Right atrium auricular region (tissue), 2 donors: ENCODE measurements at places on chromosomes 1 and 21. TPM values are rescaled to one million over a fixed set of nuclear protein-coding genes. Genes with fewer than 3 reads are reported as not detected.
A peak's percentile ranks its signal among the peaks of the same experiment; 100 is the strongest.

LIN9 gene
- total RNA-seq, result 2.9 TPM

TMEM269 gene
- total RNA-seq, result not detected

DNA sequence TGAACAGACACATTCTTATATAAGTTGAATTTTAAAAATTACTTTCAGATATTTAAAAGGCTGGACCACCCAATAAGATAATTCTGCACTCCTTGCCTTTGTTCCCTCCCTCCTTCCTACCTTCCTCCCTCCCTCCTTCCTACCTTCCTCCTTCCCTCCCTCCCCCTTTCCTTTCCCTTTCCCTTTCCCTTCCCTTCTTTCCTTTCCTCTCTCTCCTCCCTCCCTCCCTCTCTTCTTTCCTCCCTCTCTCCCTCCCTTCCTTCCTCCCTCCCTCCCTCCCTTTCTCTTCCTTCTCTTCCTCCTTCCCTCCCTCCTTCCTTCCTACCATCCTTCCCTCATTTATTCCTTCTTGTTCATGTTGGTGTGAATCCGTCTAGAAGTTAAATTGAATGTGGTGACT lies 93.0 kb downstream of the ATP6V1G3 start:
- no peak overlapping the region for H3K27ac ChIP-seq
- H3K36me3 ChIP-seq, result no peaks in the 10 kb centered on the region
- no peaks in the 10 kb centered on the region for H3K4me1 ChIP-seq
- H3K27me3 ChIP-seq, result no peaks in the 10 kb centered on the region
- no peak overlapping the region for H3K4me3 ChIP-seq

- H3K27me3 ChIP-seq, result no peaks in the 10 kb centered on the region
- peak overlapping the region; percentile 6 for H3K4me3 ChIP-seq
- peaks cover 12% of the 10 kb centered on the region for H3K4me1 ChIP-seq
- no peak for DNase-seq
- H3K27ac ChIP-seq, result peak overlapping the region; percentile 40
Observed at GRCh38 chr1:162003061-162003829, 20.4 kb downstream of the OLFML2B start.

GRCh38 chr1:221449801-221450470 lies 292.0 kb downstream of the DUSP10 start:
- H3K4me1 ChIP-seq, result no peaks in the 10 kb centered on the region
- no peak for DNase-seq
- H3K36me3 ChIP-seq, result no peaks in the 10 kb centered on the region
- no peaks in the 10 kb centered on the region for H3K27me3 ChIP-seq
- H3K4me3 ChIP-seq, result no peak overlapping the region

DNA sequence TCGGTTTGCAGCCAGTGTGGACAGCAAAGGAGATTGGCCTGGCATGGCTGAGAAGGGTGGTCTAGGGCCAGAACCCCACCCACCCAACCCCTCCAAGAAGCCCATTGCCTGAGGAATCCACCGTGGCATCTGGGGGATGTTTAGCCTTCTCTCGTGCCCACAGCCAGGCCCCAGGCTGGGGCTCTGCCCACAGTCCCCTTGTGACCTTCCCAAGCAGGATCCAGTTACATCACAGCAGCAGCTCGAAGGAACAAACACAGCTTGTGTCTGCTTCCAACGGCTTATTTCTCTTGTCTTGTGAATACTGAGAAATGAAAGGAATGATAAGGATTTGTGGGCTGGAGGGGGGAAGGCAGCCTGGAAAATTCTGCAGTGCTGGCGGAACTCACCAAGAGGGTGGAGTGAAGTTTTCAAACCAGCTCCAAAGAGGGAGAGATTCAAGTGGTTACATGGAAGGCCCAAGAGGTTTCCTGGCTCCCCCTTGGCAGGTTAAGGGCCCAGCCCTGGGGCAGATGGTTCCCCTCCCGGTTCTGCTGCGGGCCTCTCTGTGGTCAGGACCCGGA lies 61.6 kb downstream of the DHRS3 start:
- H3K36me3 ChIP-seq, result no peaks in the 10 kb centered on the region
- peak; percentile 84 for DNase-seq
- H3K4me1 ChIP-seq, result no peaks in the 10 kb centered on the region
- peak overlapping the region; percentile 75 for H3K27ac ChIP-seq
- H3K4me3 ChIP-seq, result no peak overlapping the region
- H3K27me3 ChIP-seq, result no peaks in the 10 kb centered on the region

- no peaks in the 10 kb centered on the region for H3K27me3 ChIP-seq
- no peaks in the 10 kb centered on the region for H3K36me3 ChIP-seq
- H3K27ac ChIP-seq, result no peak overlapping the region
- no peaks in the 10 kb centered on the region for H3K4me1 ChIP-seq
- no peak for DNase-seq
- no peak overlapping the region for H3K4me3 ChIP-seq
Observed at GRCh38 chr1:32696041-32696440, 6.5 kb downstream of the SYNC start.

DNA sequence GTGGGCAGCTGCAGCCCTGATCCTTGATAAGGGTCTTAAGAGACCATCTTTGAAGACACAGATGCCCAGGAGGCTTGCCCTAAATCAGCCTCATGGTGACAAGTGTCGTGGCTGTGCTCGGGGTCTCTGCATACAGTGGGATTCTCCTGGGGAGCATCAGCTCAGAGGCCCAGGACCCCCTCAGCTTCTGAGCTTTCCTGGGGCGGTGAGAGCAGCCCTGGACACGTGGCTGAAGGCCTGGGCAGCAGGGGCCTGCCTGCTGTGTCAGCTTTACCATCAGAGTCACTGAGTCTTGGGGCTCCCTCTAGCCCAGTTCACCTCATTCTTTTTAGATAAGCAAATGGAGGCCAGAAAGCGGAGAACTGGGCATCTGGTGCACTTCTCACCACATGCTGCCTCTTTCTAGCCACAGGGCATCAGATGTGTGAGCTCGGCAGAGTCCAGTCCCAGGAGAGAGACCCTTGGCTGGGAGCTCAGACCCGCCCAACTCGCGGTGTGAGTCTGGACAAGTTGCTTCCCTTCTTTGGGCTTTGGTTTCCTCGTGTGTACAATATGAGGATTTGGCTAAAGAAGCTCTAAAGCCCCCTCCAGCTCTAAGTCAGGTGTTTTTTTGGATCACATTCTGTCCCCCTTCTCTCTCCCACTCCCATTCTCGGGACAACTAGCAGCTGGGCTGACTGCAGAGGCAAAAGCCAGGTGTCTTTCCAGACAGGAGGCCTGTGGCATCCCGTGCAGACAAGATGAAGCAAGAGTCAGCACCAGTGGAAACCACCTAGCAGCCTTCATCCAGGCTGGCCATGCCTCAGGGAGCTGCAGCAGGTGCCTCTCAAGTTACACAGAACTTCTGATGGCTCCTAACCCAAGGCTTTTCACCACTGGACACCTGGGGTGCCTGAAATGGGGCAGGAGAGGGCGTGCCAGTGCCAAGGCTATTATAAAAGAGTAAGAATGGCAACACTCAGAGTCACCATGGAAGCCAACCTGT lies 119.1 kb downstream of the KCNN3 start:
- no peaks in the 10 kb centered on the region for H3K36me3 ChIP-seq
- peak overlapping the region; percentile 39 for H3K27ac ChIP-seq
- no peak for DNase-seq
- H3K4me1 ChIP-seq, result no peaks in the 10 kb centered on the region

GRCh38 chr1:225462714-225463574 lies 35.1 kb upstream of the LBR start:
- H3K4me1 ChIP-seq, result no peaks in the 10 kb centered on the region
- no peak overlapping the region for H3K4me3 ChIP-seq
- no peaks in the 10 kb centered on the region for H3K27me3 ChIP-seq
- no peak for DNase-seq
- H3K27ac ChIP-seq, result no peak overlapping the region

- H3K27ac ChIP-seq, result peak overlapping the region; percentile 50
- no peaks in the 10 kb centered on the region for H3K36me3 ChIP-seq
Observed at GRCh38 chr1:9324246-9325096, 31.8 kb downstream of the SPSB1 start.

GRCh38 chr21:43993420-43993934 lies 18.6 kb upstream of the TRAPPC10 start:
- H3K4me1 ChIP-seq, result peaks cover under 1% of the 10 kb centered on the region
- H3K27ac ChIP-seq, result no peak overlapping the region
- no peaks in the 10 kb centered on the region for H3K27me3 ChIP-seq
- no peaks in the 10 kb centered on the region for H3K36me3 ChIP-seq
- no peak overlapping the region for H3K4me3 ChIP-seq
- DNase-seq, result no peak

DNA sequence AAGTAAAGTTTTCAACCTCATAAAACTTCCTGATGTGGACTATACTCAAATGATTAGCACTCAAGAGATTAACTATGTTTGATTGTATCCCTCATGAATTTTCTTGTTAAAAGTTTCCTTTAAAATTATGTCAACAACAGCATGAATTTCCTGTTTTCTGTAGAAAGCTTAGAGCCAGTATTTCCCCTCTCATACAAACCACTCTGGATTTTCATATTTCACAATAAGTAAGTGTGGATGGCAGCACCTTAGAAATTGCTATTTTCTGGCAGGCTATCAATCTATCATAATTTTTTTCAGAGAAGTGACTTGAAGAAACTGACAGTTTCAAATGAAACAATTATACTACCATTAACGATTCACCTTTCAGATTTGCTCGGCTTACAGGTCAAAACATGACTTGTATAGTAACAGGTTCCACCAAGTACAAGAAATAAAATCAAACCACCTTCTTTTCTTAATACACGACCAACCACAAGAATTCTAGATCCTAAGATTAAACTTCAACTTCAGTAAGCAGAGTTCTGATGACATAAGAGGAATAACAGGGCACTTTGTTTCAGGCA lies 20.8 kb downstream of the ELK4 start:
- H3K36me3 ChIP-seq, result peaks cover 7% of the 10 kb centered on the region
- no peak overlapping the region for H3K4me3 ChIP-seq
- H3K27ac ChIP-seq, result no peak overlapping the region
- DNase-seq, result no peak
- H3K27me3 ChIP-seq, result no peaks in the 10 kb centered on the region
- peaks cover 19% of the 10 kb centered on the region for H3K4me1 ChIP-seq

DNA sequence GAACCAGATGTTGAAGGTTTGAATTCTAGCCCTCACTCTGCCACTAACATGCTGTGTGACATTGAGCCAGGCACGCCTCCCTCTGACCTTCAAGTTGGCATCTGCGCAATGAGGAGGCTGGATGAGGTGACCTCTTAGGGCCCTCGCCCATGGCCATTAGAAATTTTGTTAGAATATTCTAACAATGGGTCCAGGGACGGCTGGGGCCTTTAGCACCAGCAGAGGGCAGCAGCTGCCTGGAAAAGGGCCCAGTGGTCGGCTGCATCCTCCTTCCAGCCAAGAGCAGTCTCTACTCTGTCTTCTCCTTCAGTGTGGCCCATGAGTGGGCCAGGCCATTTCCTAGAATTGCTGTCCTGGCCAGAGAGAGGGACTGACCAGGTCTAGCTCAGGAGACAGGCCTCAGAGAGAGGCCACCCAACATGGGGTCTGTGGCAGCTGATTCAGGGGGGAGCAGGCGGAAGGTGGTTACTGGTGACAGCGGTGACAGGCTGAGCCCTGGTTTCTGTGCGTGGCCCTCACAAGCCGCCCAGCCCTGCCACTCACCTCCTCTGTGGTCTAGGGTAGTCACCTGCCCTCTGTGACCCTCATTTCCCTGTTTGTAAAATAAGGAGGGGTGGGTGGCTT lies 101.3 kb upstream of the ACTL8 start:
- no peaks in the 10 kb centered on the region for H3K4me1 ChIP-seq
- H3K4me3 ChIP-seq, result no peak overlapping the region
- H3K27ac ChIP-seq, result no peak overlapping the region
- DNase-seq, result no peak
- H3K36me3 ChIP-seq, result peaks cover 85% of the 10 kb centered on the region
- no peaks in the 10 kb centered on the region for H3K27me3 ChIP-seq

DNA sequence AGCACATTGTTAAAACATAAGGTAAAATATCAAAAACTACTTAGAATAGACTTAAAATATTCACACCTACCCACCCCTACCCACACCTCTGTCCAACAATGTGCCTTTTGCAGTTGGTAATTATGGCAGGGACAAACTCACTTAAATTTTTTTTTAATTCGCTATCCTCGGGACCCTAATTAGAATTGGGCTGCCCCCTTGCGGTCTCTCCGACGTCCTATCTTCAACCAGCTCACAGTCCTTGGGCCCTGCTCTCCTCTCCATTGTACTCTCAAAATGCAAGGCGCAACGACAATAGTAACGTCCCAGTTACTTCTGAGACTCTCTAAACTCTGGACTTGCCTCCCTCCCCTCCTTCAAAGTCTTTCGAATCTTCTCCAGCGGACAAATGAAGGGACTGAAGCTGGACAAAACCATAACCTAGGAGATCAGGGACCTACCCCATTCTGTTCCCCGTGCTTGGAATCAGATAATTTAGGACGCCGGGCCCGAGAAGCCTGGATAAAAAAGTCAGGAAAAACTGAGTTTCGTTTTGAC lies 1.1 kb upstream of the CIART start:
- DNase-seq, result peak; percentile 77
- H3K4me1 ChIP-seq, result no peaks in the 10 kb centered on the region
- peaks cover 3% of the 10 kb centered on the region for H3K36me3 ChIP-seq

DNA sequence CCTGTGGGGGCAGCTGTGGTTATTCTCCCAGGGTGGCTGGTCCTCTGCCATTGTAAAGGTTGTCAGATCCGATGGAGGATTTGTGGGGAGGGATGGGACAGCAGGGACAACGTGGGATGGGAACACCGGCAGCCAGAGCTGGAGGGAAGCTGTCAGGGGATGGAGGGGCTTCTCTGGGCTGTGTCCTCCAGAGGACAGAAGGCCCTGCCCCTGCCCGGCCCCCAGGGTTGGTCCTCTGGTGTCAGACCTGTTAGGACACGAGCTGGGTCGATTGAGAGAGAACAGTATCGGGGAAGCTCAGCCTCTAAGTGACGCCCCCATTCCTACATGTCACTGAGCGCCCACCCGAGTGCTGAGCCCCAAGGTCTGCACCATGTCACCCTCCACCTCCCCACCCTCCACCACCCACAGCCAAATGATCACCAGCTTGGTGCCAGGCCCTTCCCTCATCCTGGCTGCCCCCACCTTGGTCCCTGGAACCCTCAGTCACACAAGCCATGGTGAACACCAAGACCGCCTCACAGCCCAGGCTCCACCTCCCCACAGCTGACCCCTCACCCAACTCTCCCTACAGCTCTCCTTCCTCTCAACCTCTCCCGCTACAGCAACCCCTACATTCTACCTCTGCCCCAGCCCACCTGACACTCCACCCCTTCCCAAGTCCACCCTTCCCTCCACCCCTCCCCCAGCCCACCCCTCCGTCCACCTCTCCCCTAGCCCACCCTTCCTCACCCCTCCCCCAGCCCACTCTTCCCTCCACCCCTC lies 244.4 kb downstream of the MATN1 start:
- H3K4me3 ChIP-seq, result no peak overlapping the region
- H3K4me1 ChIP-seq, result no peaks in the 10 kb centered on the region
- no peaks in the 10 kb centered on the region for H3K36me3 ChIP-seq
- no peak overlapping the region for H3K27ac ChIP-seq
- no peak for DNase-seq
- no peaks in the 10 kb centered on the region for H3K27me3 ChIP-seq

DNA sequence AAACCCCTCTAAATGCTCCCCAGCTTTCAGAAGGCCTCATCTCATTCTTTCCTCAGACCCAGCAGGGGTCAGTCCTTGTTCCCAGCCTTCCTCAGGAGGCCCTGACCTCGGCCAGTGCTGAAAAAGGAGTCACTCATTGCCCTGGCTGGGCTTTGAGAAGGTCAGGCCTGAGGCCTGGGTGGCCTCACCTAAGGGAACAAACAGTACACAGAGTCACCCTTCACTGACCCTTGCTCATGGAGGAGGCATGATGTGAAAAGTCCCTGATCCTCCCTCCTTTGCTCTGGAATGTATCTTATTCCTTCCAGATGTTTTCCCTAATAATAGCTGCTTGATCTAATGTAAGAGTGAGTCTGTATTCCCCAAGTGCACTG lies 117.7 kb upstream of the SLC44A3 start:
- H3K27ac ChIP-seq, result no peak overlapping the region
- H3K4me1 ChIP-seq, result no peaks in the 10 kb centered on the region
- H3K36me3 ChIP-seq, result no peaks in the 10 kb centered on the region
- no peak overlapping the region for H3K4me3 ChIP-seq
- no peaks in the 10 kb centered on the region for H3K27me3 ChIP-seq

- H3K36me3 ChIP-seq, result no peaks in the 10 kb centered on the region
- DNase-seq, result no peak
- H3K27ac ChIP-seq, result no peak overlapping the region
- no peaks in the 10 kb centered on the region for H3K27me3 ChIP-seq
Observed at GRCh38 chr1:78792756-78793155, 143.1 kb downstream of the IFI44 start.
